Smooth muscle cell of the brain vasculature (primary cell): ENCODE measurements at places on chromosomes 13 and 19.

DNA sequence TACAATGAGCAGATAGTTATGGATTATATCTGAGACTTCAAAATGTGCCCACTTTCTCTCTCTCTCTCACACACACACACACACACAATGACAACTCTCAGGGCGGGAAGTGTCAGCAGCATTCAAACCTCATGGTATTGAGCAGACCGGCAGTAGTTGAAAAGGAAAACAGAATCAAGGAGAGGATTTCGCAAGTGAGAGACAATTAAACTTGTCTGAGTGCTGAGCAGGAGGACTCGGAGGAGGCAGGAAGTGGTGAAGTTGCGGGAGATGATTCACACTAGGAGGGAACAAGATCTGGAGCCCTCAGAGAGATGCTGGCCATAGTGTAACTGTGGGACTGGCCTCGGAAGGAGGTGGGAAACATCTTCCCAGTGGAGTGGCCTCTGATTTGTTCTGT is 353.1 kb downstream of the EFNB2 start:
- peak; percentile 36 for DNase-seq

- no peak for DNase-seq
These were observed 2.0 kb upstream of the IL17D start for GRCh38 chr13:20701461-20701860.

DNA sequence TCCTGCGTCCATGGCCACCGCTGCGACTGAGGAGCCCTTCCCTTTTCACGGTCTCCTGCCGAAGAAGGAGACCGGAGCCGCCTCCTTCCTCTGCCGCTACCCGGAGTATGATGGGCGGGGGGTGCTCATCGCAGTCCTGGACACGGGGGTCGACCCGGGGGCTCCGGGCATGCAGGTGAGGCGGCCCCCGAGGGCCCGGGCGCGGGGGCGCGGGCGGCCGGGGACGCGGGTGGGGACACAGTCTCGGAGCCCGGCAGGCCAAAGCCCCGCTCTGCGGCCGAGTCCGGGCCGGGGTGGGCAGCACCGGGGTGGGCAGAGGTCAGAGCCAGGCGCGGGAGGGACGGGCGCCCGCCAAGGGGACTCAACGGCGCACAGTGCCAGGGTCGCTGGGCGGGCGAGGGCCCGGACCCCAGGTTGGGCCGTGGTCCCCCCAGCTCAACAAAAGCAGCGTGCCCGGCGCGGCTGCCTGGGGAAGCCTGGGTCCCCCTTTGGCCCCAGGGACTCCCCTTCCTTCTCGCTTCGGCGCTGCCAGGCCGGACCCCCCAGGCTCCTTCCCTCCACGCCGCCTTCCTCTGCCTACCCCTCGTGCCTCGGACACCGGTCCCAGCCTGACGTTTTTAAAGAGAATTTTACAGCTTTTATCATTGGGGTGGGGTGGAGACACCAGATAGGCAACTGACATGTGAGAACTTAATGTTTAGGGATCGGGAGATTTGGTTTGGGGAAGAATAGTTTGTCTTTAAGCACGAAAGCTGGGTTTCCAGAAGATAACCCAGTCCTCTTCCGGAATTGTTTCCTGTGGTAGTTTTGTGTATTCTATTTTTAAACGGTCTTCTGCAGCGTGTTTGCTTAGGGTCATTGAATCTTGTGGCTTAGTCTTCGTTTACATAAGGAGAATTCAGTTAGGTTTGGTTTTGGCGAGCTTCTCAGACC is 509 bp downstream of the TPP2 start:
- DNase-seq, result no peak

- DNase-seq, result no peak
These were observed 41.7 kb upstream of the WDFY2 start for GRCh38 chr13:51542346-51543242.

DNA sequence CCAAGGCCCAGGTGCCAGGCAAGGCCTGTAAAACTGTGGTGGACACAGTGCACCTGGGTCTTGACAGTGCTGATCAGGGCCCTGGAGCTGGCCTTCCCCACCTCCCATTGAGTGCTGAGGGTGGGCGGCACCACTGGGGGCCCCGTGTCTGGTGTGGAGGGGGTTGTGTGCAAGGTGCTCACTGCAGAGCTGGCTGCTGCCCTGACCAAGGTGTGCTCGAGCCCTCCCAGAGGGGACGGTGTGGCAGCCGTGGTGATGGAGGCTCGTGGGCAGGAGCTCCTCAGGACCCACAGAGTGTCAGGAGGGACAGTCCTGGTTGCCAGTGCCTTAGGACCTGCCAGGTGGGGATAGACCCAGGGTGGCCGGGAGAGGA is 23.0 kb downstream of the ATP4B start:
- DNase-seq, result no peak

GRCh38 chr19:45785097-45785496 is 2.8 kb upstream of the DMPK start:
- DNase-seq, result no peak

DNA sequence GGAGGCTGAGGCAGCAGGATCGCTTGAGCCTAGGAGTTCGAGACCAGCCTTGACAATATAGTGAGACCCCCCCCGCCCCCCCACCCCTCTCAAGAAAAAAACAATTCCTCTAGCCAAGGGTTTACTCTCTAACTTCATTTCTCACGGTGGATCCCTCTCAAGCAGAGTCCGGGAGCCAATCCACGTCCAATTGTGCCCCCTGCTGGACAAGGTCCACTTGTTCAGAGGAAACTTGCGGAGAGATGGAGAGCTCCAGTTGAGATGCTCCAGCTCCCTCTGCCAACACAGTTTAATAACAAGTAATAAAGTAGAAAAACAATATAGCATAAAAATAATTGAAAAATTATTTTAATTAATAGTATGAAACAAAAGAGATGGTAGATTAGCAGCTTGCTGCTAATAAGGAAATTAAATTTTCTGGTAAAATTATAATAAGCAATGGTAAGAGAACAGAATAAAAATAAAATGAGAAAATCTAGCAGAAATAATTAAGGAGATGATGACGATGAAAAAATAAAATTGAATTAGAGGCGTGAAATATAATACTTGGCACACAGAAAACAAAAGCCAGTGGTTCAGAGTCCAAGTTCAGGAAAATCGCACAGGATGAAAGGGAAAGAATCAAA is 14.5 kb upstream of the SIGLEC14 start:
- peak; percentile 37 for DNase-seq

- no peak for DNase-seq
These were observed 7.6 kb downstream of the SIGLECL1 start for GRCh38 chr19:51258165-51259160.

DNA sequence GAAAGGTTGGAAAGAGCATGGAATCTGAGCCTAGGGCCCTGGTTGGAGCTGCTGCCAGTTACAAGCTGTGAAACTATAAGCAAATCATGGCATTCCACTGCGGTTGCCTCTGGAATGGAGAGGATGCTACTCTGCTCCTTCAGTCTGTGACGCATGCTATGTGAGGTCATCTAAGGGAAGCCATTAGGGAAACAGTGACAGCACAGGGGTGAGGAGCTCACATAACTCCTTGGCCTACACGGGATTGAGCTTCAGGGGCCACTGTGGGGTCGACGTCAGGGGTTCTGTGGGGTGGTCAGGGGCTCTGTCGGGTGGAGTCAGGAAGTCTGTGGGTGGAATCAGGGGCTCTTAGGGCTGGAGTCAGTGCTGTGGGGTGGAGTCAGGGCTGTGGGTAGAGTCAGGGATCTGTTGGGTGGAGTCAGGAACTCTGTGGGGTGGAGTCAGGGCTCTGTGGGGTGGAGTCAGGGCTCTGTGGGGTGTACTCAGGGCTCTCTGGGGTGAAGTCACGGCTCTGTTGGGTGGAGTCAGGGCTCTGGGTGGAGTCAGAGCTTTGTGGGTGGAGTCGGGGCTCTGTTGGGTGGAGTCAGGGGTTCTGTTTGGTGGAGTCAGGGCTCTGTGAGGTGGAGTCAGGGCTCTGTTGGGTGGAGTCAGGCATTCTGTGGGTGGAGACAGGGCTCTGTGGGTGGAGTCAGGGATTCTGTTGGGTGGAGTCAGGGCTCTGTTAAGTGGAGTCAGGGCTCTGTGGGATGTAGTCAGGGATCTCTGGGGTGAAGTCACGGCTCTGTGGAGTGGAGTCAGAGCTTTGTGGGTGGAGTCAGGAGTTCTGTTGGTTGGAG is 35.8 kb upstream of the MEDAG start:
- peak; percentile 96 for DNase-seq

GRCh38 chr13:56352361-56352760 is 788.4 kb upstream of the PRR20A start:
- DNase-seq, result no peak

GRCh38 chr13:110574161-110574560 is 12.6 kb upstream of the RAB20 start:
- DNase-seq, result no peak

GRCh38 chr13:49395451-49395865 is 48.4 kb downstream of the CAB39L start:
- no peak for DNase-seq

- DNase-seq, result peak; percentile 32
These were observed 8.5 kb upstream of the LILRB3 start for GRCh38 chr19:54231077-54231931.

- DNase-seq, result no peak
These were observed 88.9 kb upstream of the NBEA start for GRCh38 chr13:34853161-34853560.

GRCh38 chr19:38168637-38169036 is 55.4 kb downstream of the DPF1 start:
- DNase-seq, result no peak

- DNase-seq, result peak; percentile 88
These were observed 6.0 kb downstream of the EHD2 start for GRCh38 chr19:47719047-47719859.

- no peak for DNase-seq
These were observed 2.8 kb downstream of the RSPH6A start for GRCh38 chr19:45812297-45812696.

DNA sequence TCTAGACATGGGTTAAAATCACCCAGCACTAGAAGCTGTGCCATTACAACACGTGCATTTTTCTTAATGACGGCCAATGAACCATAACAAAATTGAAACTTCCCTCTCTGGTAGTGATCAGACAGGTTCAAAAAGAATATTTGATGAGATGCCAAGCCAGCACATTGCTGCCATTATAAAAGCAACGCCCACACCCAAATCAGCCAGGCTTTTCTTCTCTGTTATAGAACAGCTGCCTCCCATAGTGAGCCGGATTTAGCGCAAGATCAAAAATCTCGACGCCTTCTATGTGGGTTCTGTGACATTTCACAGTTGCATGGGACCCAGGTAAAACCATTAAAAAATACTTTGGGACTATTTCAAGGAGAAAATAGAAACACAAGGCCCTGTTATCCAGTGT is 1158.0 kb downstream of the EFNB2 start:
- no peak for DNase-seq

DNA sequence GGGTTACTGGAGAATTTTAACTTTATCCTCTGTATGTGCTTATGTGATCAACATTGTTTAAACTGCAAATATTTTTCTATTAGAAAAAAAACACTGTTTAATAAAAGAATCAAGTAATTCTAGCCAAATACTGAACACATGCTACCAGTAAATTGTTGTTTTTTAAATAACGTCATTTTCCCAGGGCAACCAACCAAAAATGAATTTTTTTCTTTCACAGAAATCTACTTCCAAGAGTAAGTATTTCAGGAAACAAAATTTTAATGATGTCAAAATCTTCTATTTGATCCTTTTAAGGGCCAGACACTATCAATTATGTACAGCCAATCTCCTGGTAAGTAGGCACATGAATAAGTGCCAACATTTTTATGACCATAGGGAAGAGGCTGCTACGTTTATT is 57.1 kb downstream of the TUBGCP3 start:
- no peak for DNase-seq

DNA sequence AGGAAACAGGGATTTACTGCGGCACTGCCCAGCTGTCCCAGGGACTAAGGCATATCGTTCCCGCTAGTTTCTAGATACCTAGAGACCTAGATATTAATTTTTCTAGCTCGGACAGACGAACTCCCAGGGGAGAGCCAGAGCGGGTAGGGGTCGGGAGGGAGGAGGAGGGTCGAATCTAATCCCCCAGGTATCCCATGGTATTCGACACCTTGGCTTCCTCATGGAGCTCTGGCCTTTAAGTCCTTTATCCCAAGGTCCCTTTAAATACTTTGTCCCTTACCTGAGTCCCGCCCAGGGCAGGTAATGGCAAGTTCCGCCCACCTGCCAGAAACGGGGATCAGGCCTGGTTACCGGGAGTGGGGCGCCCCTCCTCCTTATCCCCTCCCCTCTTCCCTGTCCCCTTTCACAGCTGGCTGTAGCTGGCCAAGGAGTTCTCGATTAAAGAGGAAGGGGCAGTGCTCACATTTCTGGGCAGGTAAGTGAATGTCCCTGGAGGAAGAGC is at the start of gene PRRG2:
Gene PRRG2 (plus strand): TSS at position 310 of the 502 bp plus-strand sequence. CDS start 1,904 bp downstream, outside the sequence.
- no peak for DNase-seq

GRCh38 chr19:18179957-18180356 is 6.3 kb downstream of the IFI30 start:
- DNase-seq, result no peak

DNA sequence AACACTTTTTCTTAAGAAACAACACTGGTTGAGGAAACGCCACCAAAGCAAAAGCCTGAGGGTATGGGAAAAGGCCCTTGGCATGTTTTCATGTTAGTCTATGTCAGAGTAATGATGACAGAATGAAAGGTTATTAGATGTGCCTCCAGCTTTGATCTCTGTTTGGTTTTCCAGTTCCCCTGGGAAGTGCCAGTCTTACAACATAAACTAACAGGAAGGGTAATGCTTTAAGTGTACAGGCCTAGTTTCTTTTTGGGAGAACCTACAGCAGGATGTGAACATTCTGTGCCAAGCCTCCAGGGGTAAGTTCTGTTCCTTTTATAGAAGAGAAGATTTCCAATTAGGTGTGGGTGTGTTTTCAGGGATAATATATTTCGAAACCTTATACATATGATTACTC is 121.7 kb downstream of the FNDC3A start:
- peak; percentile 67 for DNase-seq

DNA sequence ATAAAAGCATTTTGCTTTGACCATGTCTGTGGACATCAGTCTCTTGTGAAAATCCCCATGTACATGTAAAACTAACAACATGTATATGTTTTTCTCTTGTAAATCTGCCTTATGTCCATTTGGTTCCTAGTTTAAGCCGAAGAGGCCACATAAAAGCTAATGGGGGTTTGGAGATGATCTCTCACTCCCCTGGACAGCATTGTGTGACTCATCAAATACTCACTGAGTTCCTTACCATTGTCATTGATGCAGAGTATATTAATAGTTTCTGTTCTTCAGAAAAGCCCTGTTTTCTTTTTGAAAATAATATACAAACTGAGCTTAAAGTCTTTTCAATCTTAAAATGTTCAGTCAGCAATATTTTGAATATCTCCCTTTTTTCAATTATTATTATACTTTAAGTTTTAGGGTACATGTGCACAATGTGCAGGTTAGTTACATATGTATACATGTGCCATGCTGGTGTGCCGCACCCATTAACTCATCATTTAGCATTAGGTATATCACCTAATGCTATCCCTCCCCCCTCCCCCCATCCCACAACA is 536.7 kb upstream of the HTR2A start:
- no peak for DNase-seq

- DNase-seq, result no peak
These were observed 263.1 kb downstream of the FGF14 start for GRCh38 chr13:102138635-102139190.

GRCh38 chr13:99463646-99464397 is 37.5 kb upstream of the TM9SF2 start:
- no peak for DNase-seq

- DNase-seq, result peak; percentile 21
These were observed 33.5 kb downstream of the FAM216B start for GRCh38 chr13:42814868-42815267.
